ENCODE measurements at places on chromosomes 12 and 14.

DNA sequence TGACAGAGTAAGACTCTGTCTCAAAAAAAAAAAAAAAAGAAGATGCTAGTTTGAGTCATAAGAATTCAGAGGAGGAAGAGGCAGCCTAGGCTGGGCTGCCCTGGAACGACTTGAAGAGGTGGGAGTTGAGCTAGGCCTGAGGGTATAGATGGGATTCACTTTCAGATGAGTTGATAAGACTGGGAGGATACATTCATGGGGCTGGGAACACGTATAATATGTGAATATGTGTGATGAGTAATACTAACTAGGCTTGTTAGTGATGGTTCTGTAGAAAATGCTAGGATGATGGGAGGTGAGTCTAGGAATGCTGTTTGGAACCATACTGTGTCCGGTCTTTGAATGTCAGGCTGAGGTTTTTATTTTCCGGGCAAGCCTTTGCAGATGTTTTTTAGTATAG, 9.0 kb downstream of the PLEKHA5 start:
- DNase-seq, result no peak

DNA sequence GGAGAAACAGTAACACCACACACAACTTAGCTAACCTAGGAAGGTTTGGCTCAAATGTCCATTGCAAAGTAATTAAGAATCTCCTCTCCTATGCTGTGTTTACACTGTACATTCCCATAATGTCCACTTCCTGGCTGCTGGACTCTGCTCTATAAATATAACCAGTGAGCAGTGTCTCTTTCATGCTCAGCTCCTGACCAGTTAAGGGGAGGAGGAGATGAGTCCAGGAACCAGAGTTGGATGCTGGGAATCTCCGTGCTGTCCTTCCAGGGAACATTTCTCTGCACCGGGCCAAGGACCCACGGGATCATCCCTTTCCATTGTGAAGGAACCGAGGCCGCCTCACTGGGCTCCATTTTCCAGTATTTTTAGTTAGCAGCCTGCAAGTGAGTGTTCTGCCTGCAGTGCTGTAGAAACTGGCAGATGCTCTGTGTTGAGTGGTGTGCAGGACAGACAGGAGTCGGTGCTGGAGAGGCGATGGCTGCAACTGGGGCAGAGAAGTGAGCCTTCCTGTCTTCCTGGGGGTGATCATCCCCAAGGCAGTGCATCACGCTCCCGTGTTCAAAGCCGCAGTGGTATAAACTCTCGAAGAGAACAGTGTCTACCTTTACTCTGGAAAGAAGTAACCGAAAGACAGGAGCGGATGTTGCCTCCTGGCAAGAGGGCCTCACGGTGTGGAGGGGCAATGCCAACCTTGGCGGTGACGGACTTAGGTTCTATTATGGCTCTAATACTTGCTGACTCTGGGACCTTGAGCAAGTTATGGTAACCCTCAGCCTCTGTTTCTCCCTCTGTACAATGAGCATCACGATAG, 195.5 kb downstream of the CACNA1C start:
- no peak for DNase-seq

- DNase-seq, result no peak
These were observed 2.7 kb upstream of the SIVA1 start for GRCh38 chr14:104750056-104750752.

DNA sequence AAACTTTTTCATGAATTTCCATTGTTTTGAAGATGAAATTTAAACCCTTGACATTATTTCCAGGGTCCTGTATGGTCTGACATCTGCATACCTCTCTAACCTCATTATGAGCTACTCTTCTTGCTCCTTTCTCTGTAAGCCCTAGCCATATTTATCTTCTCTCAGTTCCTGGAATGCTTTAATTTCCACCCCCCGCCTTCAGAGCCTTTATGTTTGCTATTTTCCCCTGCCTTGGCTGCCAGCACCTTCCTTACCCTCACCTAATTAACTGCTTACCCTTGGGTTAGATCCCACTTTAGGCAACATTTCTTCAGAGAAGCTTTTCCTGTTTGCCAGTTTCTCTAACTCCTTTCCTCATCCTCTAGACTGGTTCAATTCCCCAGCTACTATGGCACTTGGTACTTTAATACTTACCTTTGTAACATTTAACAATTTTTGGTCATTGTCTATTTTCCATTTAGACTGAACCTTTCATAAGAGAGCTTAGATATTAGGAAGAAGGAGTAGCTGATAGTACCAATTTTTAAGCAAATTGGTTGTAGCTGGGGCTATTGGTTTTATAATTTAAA, 6.0 kb downstream of the STYX start:
- DNase-seq, result no peak

DNA sequence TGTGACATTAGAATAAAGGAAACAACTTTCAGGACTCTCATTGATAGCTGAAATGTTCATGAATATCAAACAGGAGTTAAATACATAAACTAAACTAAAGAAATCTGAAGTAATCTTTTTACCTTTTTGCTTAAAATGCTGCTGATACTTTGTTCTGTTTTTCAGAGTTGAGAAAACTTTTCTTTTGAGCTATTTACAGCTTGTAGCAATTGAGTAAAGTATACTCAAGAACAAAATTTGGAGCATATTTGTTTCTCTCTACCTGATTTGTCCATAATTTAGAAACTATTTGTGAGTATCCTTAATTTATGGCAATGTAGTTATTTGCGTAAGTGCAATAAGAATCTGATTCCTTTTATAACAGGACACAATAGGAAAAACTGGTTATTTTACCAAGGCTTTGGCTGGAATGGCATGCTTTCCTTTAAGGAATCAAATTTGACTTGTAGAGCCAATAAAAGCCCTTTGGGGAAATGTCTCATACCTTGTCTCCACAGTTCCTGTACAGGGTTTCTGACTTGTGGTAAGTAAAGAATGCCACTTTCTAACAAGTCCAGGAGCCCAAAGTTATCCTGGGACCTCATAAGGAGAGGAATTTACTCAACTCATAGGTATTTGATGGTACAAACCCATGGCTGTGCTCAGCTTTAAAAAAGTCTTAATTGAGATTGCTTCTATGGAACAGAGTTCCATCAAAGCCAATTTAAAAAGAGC, 195.7 kb downstream of the TMEM117 start:
- no peak for DNase-seq

DNA sequence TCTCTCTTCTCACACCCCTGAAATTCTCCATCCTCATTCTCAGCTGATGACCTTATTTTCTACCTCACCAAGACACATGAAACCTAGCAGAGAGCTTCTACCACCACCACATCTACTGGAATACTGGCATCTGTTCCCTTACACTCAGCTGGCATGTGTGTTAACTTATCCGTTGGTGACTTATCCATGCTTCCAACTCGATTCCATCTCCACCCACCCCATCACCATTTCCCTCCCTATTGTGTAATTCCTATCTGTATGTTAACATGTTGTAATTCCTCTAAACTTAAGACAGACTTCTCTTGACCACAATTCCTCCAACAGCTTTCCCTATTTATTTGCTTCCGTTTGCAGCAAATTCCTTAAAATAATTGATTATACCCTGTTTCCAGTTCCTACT, 15.4 kb downstream of the C1S start:
- DNase-seq, result no peak

GRCh38 chr14:90490720-90491050, 93.9 kb downstream of the CALM1 start:
- no peak for DNase-seq
